RPMI8226 (cell line): ENCODE measurements at places on chromosomes 5 and 9.
A peak's percentile ranks its signal among the peaks of the same experiment; 100 is the strongest.

GRCh38 chr9:124881138-124881743 lies 19.3 kb downstream of the ARPC5L start:
- no peak for DNase-seq

- DNase-seq, result no peak
Observed at GRCh38 chr5:124828731-124829234, 82.3 kb upstream of the ZNF608 start.

- no peak for DNase-seq
Observed at GRCh38 chr5:89069591-89069990, 186.6 kb upstream of the MEF2C start.

DNA sequence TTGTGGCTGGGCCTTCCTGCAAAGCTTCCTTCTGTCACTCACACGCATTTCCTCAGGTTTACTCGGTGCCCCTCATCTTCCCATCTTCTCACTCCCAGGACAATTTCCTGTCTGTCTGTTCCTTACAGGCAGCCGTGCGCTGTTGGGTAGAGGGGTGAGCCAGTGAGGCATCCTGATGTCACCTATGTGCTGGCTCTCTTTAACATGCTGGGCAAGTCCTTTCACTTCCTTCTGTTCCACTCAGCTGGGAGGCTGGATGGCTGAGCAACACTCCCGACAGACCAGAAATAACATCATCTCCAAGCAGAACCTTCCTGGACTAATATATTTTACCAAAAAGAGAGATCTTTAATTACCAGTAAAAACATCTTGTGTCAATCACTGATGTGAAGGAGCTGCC lies 103.0 kb downstream of the HSD17B3 start:
- no peak for DNase-seq

GRCh38 chr9:110148384-110148783 lies 59.6 kb downstream of the C9orf152 start:
- peak; percentile 75 for DNase-seq

DNA sequence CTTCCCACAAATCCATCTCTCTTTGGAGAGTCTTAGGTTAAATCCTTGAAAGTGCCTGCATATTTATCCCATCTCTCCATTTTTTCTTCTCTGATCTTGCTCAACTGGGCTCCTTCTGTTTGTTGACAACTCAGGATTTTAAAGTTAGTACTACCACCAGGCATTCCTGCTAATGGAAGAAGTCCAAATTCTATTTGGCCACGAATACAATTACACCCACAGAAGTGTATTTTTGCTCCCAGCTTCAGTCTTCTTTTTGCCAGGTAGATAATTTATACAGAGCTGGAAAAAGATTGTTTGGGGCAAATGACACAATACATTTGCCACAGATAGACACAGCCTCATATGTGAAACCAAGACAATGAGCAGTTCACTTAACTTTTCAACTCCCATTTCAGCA lies 74.8 kb downstream of the CETN3 start:
- DNase-seq, result no peak

DNA sequence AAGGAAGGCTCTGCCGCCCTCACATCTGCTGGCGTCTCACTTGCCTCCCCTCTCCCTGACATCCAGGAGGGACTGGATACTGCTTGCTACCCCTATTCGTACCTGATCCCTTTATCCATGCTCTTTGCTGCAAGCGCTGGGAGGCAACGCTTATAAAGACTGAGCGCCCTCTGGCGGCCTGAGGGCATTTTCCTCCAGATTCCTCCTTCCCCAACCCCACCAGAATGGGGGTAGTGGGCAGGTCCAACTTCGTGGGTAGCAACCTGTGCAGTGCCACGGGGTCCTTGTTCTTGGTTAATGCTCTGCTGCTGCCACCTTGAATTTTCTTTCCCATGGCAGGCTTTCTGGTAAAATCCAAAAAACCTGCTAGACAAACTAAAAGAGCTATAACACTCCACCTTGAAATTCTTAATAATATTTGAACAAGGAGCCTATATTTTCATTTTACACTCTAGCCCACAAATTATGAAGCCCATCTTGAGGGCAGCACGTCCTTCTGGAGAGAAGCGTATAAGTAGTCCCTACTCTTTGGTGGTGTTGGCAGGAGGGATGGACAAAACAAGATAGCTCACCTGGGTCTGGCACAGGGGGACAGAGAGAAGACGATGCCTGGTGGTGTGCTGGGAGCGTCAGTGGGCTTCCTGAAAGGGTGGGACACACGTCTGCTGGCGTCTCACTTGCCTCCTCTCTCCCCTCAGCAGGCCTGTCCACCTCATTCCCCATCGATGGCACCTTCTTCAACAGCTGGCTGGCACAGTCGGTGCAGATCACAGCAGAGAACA lies 52.5 kb downstream of the JADE2 start:
- peak; percentile 75 for DNase-seq

DNA sequence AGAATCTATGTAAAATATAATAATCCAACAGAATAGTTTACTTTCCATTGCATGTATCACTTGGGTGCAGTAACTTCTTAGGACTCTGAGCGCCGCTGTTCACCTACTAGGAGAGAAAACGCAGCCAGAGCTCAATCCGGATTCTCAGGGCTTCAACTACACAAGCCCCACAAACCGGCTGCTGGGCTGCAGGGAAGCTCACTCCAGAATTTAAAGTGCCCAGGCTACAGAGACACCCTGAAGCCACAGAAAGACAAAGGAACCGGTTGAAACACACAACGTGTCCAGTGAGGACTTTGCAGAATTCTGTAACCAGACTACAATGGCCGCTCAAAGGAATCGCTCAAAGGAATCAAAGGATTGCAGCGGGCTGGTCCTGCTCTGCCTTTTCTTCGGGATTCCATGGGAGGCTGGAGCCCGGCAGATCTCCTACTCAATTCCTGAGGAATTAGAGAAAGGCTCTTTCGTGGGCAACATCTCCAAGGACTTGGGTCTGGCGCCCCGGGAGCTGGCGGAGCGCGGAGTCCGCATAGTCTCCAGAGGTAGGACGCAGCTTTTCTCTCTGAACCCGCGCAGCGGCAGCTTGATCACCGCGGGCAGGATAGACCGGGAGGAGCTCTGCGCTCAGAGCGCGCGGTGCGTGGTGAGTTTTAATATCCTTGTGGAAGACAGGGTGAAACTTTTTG lies at the start of gene PCDHGA10:
PCDHGA10 (plus strand) TSS at position 134 of the 686 bp plus-strand sequence; CDS start at position 323, 189 bp downstream.
- DNase-seq, result peak; percentile 62

- no peak for DNase-seq
Observed at GRCh38 chr5:124747791-124748686, 1.6 kb upstream of the ZNF608 start.

- DNase-seq, result no peak
Observed at GRCh38 chr9:20186231-20186630, 397.4 kb upstream of the SLC24A2 start.

GRCh38 chr5:9401786-9402472 lies 143.9 kb downstream of the SEMA5A start:
- no peak for DNase-seq

DNA sequence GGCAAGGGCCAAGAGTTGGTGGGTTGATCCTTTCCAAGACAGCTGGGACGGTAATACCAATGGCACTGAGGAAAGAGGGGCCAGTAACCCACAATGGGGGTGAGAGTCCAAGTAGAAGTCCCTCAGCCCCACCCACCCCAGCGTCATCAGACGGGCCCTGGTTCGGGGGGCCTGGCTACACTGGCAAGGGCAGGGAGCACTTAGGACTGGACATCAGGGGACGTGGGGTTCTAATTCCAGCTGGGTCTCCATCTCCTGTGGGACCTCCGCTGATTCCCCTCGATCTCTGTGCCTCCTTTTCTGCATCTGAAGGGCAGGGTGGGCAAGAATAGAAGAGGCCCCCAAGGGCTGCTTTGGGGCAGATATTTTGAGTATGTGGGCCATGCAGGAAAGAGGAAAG lies 53.5 kb upstream of the FCN1 start:
- DNase-seq, result no peak
